Stomach (tissue), 19 donors: ENCODE measurements at places on chromosomes 5 and 9. TPM values are rescaled to one million over a fixed set of nuclear protein-coding genes. Genes with fewer than 3 reads are reported as not detected.
A peak's percentile ranks its signal among the peaks of the same experiment; 100 is the strongest.

TLR4 gene
- 24.8 TPM for total RNA-seq

ADAMTS2 gene
- 31.4 TPM for total RNA-seq

PRSS3 gene
- 91.2 TPM for total RNA-seq

PCDHB9 gene
- total RNA-seq = 0.45 TPM

PTPN3 gene
- 13.4 TPM for total RNA-seq

GARIN3 gene
- total RNA-seq = not detected

- DNase-seq = peak; percentile 23
These were observed 62.3 kb downstream of the GTF3C4 start for GRCh38 chr9:132732326-132733259.

- no peak for DNase-seq
These were observed 99.4 kb downstream of the DRD1 start for GRCh38 chr5:175344331-175345195.

DNA sequence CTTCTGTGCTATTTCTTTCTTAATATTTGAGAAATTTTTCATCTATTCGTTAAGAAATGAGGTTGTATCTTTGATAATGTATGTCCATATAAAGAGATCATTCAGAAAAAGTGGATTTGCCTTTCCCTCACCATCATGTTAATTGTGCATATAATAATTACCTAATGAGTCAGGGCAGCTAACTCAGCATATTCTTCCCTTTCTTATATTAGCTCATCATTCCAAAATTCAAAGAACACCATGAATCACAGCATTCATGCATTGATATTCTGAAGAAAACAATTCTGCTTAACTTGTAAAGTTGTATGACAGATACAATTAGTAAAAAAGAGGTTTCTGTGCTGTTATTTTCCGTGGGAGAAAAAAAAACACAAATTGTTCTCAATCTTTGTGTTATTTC lies 630.6 kb downstream of the TLE1 start:
- DNase-seq = no peak

- no peak for DNase-seq
These were observed 2.9 kb upstream of the CCDC192 start for GRCh38 chr5:127700237-127700766.

DNA sequence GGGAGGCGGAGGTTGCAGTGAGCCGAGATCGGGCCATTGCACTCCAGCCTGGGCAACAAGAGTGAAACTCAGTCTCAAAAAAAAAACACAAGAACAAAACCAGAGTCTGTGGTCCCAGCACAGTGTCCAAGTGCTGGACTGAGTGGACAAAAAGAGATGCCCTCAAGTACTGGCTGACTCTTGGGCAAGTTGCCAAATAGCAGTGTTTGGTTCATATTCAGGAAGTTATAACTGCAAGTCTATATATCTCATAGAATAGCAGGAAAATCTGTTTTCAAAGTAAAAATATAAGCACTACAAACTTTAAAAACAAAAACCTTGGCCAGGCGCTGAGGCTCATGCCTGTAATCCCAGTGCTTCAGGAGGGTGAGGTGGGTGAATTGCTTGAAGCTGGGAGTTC lies 7.3 kb downstream of the HABP4 start:
- no peak for DNase-seq

GRCh38 chr9:98807070-98807813 lies at the start of gene GALNT12:
Gene GALNT12, plus strand, starts transcription at chr9:98807670. Its CDS starts 29 bp downstream, at chr9:98807699.
- peak; percentile 85 for DNase-seq

DNA sequence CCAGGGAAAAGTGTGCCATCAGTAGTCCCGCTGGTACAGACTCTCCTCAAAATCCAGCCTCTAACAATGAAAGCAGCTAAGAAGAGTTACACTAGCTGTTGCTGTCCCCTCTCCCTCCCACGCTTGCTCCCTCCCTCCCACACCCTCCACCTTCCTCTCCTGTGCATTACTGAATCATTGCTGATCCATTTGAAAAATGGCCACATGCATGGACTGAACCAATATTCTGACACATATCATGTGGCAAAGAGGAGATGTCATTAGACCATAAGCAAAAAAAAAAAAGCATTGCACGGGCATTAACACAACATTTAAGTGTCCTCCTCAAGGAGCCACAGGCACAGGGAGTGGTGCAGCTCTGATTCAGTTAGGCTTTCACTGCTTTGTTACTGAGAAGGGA lies 37.9 kb downstream of the LHFPL2 start:
- no peak for DNase-seq

DNA sequence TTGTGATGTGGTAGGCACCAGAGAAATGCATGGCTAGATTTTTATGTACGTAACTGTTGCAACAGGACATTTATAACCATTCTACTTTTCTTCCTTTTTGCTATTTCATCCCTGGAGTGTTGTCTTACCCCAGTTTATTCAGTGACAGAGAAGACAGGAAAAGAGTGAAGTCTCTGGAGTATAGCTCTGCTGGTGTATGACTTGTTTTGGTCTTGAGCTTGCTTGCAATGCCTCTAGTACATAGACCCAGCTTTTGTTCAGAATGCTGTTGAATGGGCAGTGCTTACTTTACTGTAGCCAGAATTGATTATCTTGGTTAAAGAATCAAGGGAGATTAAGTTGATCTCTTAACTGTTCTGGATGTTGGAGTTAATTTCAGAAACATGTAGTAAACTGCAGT lies 94.3 kb downstream of the PBX3 start:
- no peak for DNase-seq

DNA sequence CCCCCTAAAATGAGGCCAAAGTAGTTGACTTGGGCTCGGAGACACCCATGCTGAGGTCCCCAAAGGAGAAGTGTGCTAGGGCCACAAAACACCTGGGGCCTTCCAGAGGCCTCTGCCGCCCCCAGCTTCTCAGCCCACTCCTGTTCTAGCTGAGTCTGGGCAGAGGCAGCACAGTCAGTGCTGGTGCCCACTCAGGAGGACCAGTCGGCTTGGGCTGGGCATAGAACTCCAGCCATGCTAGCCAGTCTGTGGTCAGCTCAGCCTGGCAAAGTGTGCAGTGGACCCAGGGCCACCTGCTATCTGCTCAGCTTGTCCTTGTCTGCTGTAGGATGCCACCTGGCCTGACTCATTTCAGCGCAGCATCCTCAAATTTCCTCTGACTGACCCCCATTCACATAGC lies 254.6 kb downstream of the FSTL4 start:
- DNase-seq = no peak

GRCh38 chr9:86303316-86303975 lies 21.1 kb upstream of the ISCA1 start:
- DNase-seq = no peak

DNA sequence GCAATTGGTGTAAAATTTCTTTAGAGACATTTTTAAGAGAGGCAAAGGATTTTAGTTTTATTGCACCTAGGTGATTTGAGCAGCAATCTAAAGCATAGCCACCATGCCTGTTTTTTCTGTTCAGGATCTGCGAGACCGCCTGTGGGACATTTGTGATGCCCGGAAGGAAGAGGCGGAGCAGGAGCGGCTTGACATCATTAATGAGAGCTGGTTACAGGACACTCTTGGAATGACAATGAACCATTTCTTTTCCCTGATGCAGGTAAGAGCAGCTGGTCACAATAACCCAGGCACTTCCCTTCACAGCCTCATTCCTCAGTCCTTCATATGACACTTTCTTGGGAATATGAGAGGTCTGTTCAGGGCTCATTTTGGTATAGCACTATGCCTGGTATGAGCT lies 103.2 kb upstream of the IL7R start:
- no peak for DNase-seq

- peak; percentile 62 for DNase-seq
These were observed 123.4 kb downstream of the NXNL2 start for GRCh38 chr9:88658311-88658822.

DNA sequence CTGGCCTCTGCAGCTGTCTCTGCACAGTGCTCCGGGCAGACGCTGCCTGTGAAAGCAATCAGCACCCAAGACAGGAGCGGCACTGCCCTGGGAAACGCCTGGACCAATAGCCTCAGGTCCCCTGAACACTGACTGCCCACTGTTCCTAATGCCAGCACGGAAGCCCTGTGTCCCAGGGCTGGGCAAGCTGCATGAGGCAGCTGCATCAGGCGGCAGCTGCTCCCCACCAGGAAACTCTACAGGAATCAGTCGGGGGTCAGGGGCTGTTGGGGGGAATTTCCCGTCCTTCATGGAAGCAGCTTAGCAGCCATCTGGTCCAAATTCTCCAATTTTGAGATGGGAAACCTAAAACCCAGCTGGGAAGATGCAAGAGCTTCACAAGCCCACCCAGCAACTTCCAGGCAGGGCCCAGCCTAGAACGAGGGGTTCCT lies 118.6 kb downstream of the VAV2 start:
- no peak for DNase-seq

- peak; percentile 20 for DNase-seq
These were observed 15.0 kb upstream of the HSPB3 start for GRCh38 chr5:54440456-54440893.

GRCh38 chr5:17477573-17478265 lies 20.3 kb upstream of the TAF11L2 start:
- DNase-seq = no peak

GRCh38 chr9:136748666-136749611 lies 614 bp upstream of the LCN6 start:
- DNase-seq = no peak

DNA sequence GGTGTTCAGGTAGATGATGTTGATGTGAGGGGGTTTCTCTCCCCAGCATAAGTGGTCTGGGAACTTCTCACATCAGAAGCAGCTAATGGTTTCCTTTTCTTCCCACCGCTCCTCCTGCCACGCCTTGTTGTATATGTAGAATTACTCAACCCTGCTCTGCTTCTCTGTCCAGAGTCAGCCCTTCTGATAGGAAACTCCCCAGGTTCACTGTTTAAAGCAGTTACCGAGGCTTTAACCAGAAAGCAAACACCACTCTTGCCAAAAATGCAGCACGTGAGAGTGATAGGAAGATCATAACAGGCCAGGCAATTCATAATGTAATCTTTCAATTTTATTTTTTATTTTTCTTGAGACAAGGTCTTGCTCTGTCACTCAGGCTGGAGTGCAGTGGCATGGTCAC lies 10.5 kb upstream of the TMEM252 start:
- peak; percentile 79 for DNase-seq

GRCh38 chr9:95947118-95947517 lies 71.6 kb downstream of the ERCC6L2 start:
- DNase-seq = no peak

DNA sequence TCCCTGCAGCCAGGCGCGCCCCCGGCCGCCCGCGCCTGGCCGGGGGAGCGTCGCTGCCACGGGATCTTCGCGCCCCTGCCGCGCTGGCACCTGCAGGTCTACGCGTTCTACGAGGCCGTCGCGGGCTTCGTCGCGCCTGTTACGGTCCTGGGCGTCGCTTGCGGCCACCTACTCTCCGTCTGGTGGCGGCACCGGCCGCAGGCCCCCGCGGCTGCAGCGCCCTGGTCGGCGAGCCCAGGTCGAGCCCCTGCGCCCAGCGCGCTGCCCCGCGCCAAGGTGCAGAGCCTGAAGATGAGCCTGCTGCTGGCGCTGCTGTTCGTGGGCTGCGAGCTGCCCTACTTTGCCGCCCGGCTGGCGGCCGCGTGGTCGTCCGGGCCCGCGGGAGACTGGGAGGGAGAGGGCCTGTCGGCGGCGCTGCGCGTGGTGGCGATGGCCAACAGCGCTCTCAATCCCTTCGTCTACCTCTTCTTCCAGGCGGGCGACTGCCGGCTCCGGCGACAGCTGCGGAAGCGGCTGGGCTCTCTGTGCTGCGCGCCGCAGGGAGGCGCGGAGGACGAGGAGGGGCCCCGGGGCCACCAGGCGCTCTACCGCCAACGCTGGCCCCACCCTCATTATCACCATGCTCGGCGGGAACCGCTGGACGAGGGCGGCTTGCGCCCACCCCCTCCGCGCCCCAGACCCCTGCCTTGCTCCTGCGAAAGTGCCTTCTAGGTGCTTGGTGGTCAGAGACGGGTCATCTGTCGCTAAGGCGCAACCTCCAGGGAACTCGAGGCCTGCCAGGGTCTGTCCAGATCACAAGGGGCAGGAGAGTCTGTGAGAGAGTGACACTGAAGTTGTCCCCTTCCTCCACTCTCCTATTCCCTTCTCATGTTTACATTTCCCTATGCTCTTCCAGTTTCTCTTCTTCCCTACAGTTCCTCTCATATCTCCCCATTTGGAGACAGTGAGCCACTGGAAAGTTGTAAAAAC lies 1.3 kb downstream of the GPR150 start:
- peak; percentile 72 for DNase-seq

DNA sequence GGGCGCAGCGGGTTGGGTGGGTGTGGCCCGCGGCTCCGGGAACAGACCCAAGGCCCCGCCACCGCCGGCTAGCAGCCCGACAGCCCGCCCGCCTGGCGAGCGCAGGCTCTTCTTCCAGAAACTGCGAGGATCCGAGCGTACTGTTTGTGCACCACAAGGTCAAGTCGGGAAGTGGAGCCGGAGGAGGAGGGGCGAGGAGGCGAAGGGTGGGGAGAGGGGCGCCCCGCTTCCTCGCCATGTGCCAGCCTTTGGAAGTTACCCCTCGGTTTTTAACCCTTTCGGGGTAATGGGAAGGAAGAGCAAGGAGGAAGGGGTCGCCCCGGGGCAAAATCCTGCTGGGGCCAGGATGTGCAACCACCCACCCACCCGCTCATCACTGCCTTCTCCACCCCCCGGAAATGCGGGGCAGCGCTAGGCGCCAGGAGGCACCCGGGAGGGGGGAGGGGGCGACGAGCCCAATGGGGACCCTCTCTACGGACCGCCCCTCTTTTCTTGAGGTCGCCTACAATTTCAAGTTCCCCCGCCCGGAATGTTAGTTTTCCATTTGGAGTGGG lies 1.1 kb upstream of the JADE2 start:
- DNase-seq = peak; percentile 90

GRCh38 chr9:127568971-127569885 lies 42.8 kb upstream of the STXBP1 start:
- DNase-seq = peak; percentile 87

DNA sequence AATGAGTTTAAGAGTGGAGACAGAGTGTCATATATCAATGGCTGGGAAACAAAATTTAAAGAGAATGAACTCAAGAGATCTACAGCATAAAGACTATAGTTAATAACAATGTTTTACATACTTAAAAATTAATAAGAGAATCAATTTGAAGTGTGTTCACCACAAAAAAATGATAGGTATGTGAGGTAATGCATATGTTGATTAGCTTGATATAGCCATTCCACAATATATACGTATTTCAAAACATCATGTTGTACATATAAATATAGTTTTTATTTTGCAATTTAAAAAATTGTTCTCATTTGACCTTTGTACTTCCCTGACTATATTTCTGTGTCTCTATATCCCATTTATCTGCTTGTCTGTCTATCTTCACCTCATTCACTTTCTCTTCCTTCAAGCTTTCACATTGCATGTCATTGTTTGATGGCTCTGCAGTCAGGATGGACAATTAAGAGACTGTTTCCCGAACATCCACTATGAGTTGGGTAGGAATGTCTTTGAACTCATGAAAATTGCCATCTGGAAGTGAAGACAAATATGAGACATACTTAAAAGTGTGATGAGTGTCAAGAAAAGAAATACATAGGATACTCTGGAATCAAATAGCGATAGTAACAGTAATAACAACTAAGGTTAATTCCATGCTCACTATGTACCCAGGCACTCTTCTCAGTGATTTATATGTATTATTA lies 359.9 kb upstream of the ACTBL2 start:
- DNase-seq = no peak

DNA sequence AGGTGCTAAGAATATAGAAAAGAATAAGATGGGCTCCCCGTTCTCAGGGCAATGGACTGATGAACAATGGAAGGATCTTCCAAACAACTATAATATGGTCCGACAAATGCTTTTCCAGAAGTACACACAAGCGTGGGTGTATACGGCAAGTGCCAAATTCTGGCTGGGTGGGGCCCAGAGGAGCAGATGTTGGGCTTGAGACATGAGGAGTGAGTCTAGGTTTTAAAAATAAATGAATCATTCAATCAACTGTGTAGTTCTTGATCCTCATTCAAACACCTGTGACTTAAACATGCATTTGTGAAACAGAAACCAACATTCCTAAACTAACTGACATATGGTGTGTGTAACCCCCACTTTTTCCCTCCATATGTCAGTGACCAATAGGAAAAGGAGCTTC lies 47.9 kb downstream of the MFAP3 start:
- DNase-seq = no peak
